ENCODE measurements at places on chromosomes 7 and 10.

DNA sequence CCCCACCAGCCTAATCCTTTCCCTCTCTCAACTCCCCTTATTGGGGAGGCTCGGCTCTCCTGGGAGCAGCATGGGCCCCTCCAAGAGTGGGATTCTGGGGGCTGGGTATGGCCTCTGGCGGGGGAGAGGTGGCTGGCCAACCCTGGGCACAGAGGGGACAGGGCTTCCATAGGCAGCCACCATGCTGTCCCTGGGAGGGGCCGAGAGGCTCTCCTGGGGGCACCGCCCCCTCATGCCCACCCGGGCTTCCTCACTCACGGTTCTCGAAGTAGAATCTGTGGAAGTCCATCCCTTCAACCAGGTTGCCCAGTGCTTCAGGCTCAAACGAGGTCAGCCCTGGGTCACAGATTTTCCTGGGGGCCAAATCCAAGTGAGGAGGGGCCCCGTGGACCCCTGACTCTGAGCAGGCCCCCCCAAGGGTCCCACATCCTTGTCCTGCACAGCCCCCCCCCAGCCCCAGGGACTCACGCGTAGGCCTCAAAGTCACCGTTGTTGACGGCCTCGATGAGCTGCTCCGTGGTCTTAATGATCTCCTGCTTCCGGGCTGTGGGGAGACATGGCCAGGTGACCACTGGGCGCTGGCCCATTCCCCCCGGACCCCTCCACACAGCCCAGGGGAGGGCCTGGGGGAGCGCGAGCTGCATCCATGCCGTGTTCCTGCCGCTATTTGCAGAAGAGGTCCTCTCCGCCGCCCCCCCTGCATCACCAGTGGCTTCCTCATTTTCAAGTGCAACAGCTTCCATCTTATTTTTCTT lies 19.8 kb downstream of the YKT6 start:
- DNase-seq = no peak

DNA sequence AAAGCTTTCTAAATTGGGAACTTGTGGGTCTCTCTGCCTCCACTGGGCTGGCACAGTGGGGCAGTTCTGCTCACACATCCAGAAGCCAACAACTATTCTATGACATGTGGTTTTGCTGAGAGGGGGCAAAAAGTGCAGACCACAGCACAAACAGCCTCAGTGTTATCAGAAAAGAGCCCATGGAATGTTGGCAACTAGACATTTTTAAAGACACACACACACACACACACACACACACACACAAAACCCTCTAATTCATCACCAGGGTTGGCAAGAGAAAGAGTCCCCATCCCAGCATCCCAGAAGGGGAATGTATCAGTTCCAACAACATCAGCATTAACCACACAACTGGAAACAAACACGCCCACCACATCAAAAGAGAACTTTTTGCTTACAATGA lies 117.1 kb downstream of the FGFR2 start:
- no peak for DNase-seq

GRCh38 chr7:16668978-16669377 lies 23.0 kb downstream of the BZW2 start:
- no peak for DNase-seq

GRCh38 chr7:116545411-116545993 lies 20.7 kb downstream of the CAV1 start:
- DNase-seq = no peak

GRCh38 chr7:146375170-146375569 lies 258.6 kb downstream of the CNTNAP2 start:
- no peak for DNase-seq

DNA sequence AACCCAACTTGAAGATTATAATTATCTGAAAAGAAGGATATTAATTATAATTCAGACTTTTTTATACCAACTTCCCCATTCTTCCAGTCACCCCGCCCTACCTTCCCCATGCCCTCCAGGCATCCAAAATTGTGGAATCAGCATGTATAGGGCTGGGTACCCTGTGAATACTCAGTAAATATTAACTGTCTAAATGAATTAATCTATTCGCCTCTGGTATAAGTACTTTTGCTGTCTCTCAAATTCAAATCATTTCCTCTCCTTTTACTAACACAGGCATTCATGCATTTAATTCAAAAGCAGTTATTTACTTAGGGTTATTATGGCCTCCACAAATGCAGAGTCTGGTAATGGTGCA lies 26.5 kb upstream of the GOT1 start:
- DNase-seq = no peak

GRCh38 chr7:154677454-154677853 lies 325.5 kb downstream of the PAXIP1 start:
- DNase-seq = no peak

DNA sequence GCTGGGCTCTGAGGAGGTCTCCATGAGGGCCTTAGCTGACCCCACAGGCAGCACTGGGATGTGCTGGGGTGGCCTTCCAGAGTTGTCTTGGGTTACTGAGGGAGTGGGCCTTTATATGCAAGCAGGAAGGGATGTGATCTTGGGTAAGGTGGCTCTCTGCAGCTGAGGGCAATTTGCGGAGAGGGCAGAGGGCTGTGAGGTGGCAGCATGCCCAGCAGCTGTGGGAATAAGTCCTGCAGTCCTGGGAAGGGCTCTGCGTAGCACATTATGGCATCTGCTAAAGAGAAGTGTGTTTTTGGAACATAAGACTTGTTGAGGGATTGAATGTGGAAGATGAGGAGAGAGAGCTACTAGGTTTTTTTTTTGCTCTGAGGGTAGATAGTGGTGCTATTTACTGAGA lies 99.6 kb upstream of the KMT2E start:
- DNase-seq = no peak

GRCh38 chr10:103463499-103463898 lies 4.8 kb upstream of the CALHM1 start:
- no peak for DNase-seq

DNA sequence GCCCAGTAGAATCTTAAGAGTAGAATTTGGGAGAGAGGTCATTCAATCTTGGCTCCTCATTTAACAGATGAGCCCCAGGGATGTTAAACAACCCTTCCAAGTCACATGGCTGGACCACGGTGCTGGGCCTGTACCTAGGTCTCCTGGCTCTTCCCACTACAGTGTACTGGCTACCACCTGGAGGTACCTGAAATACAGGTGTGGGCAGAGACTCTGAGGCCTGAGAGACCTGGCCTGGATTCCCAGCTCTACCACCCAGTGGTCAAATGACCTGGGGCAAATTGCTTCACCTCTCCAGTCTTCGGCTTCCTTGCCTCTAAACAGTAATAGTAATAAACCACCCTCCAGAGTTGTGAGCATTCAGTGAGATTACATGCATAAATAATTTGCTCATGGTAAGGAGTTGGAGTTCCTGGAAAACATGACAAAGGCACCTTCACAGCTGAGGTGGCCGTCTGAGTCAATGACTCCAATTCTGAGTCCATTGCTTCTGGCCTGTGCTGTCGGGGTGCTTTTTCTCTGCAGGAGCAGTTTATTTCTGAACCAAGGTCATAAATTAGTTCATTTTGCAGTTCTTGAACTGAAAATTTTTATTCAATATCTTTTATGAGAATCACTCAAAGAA lies 2.7 kb downstream of the GOT1 start:
- no peak for DNase-seq

GRCh38 chr10:26483554-26483953 lies 45.4 kb downstream of the APBB1IP start:
- DNase-seq = no peak

DNA sequence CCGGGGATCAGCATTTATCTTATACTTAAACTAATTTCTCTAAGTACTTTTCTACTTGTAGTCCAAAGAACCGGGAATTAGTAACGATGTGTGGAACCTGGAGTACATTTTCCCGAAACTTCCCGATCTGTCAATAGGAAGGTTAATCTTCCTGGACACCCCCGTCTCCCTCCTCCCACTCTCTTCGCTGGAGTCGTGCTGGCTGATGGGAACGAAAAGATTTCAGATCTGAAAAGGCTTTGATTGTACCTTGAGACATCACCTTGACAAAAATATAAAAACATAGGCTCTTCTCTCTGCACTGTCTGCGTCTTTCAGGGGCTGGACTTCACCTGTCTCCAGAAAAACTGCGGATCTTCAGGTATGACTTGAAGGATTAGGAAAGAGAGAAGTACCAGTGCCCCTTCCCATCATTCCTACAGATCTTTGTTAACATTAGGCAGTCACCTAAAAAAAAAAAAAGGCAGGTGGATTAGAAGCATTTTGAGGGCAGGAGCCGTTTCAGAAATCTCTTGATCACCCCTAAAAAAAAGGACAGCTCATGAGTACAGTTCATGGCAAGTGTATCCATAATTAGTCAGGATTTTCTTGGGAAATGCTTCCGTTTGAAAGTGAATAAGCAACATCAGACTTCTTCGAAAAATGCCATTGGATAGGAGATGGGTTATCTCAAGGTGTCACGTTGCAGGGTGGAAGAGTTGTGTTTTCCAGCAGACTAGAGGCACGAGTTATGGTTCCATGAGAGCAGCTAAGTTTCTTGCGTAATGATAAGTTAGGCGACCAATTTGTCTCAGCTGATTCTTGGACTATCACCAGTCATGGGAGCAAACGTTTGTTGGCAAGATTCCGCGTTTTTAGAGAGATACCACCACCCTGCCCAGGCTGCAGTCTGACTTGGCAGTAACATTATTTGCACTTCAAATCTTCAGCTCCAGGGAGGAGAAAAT lies 7.8 kb upstream of the BAMBI start:
- DNase-seq = no peak

GRCh38 chr10:46169736-46170135 lies 117.1 kb upstream of the ANTXRL start:
- DNase-seq = no peak

DNA sequence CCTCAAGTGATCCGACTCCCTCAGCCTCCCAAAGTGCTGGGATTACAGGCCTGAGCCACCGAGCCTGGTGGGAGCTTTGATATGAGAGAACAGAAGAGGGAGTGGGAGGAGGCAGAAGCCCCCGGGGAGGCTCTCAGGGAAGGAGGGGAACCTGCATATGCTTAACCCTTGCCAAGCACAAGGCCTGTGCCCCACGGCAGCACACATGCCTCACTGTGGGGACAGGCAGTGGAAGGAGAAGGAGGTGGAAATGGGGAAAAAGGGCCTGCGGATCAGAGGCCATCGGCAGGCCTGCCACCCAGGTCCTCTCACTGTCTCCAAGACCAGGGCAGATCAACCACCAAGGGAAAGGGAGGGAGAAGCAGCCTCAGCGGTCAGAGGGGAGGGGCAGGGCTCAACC lies 7.2 kb upstream of the GRID1 start:
- no peak for DNase-seq

- DNase-seq = no peak
Measured at GRCh38 chr7:49376817-49377375, 396.5 kb upstream of the VWC2 start.

GRCh38 chr10:34236931-34237330 lies 578.2 kb downstream of the PARD3 start:
- no peak for DNase-seq

GRCh38 chr7:115229401-115230105 lies 307.7 kb downstream of the MDFIC start:
- DNase-seq = no peak

DNA sequence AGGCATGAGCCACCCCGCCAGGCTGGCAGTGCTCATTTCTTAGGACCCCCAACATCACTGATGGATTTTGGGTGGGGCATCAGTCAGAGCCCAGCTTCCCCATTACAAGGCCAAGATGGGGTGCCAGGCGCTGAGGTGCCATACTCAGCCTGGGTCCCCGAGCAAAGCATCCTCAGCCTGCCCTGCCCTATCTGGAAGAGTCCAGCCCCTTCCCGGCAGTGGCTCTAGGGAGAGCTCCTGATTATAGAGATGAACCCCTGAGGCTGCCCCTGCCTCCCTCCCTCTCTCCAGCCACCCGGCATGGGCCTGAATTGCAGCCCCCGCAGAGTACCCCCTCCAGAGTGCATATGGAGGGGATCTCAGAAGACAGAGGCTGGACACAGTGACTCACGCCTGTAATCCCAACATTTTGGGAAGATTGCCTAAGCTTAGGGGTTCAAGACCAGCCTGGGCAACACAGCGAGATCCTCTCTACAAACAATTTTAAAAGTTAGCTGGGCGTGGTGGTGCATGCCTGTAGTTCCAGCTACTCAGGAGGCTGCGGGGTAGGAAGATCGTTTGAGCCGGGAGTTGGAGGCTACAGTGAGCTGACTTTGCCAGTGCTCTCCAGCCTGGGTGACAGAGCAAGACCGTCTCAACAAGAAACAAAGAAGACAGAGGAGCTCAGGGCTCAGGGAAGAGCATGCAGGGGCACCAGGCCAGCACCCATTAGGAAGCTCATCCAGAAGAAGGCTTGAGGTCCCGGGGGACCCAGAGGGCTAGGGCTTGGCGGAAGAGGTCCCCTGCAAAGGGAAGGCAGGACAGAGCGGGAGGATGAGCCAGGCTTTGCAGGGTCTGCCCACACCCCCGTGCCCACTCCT lies 13.3 kb downstream of the LAT2 start:
- no peak for DNase-seq

DNA sequence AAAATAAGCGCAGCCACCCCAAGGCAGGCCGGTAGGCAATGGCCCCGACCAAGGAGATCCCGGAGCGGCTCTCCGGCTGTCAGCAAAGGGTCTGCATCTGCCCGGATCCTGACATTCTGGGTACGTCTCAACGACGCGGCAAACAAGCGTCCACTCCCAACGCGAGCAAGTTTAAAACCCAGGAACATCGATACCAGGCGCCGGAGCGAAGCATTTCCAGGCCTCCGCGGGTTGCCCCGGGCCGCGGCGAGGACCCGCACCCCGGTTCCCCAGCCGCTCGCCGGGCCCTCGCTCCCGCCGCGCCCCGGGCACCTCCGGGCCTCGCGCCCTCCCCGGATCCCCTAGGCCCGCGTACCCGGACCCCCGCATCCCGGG lies 453 bp downstream of the URGCP start:
- DNase-seq = no peak

- DNase-seq = no peak
Measured at GRCh38 chr10:96878057-96878456, 46.0 kb downstream of the LCOR start.

DNA sequence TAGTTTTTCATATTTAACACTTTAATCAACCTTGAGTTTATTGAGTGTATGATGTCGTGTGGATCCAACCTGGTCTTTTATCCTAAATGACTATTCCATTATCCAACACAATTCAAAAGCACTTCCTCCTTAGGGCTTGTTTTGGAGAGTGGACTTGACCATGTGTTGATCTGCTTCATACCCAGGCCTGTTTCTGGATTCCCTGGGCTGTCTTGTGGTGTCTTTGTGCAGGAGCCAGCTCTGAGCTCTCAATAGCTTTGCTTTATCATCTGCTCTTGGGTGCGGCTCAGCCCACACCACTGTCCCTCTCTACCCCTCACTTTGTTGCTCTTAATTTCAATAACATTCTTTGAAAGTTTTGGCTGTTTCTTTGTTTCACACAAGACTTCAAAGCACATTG lies 70.9 kb upstream of the CHST15 start:
- no peak for DNase-seq

Data from T-helper 1 cell (primary cell).